Stimulated activated CD8-positive, alpha-beta memory T cell treated with anti-CD3 and anti-CD28 coated beads, Interleukin-4, amount 100 ng/mL, for 4 hours (primary cell): ENCODE measurements at places on chromosomes 6 and 20.

DNA sequence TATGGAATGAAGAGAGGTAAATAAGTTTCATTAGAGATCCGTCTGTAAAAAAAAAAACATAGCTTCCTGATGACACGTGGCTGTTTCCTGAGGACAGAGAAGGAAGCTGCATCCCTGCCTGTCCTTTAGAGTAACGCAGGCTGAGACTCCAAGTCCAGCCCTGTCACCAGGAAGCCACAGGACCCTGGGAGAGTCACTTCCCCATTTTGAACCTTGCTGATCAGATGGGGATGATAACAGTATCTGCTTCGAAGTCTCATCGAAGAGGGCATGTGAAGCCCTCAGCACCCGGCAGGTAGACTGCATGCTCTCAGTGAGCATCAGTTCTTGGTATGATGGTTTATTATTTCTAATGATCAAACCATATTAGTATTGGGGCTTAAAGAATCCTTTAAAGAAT is 139.1 kb upstream of the KCNG1 start:
- no peak for DNase-seq

- DNase-seq, result no peak
Measured at GRCh38 chr6:11378639-11379038, 146.2 kb upstream of the NEDD9 start.

DNA sequence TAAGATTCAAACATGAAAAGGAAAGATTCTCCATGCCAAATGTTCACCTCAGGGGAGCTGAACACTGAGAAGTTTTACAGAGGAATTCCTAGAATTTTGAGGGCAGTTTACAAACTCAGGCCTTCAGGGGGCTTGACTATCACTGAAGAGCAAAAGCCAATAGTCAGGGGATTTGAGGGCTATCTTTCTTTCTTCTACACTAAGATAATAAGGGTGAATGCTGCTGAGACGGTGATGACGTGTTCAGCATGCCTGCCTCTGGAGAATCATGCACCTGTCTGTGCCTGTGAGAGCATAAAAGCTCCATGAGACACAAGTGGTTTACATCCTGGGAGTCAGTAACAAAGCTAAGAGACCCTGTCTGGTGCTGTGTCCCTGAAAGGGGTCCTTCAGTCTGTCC is 1085.6 kb downstream of the KIF16B start:
- no peak for DNase-seq

- no peak for DNase-seq
Measured at GRCh38 chr6:116411284-116411623, 40.5 kb downstream of the DSE start.

DNA sequence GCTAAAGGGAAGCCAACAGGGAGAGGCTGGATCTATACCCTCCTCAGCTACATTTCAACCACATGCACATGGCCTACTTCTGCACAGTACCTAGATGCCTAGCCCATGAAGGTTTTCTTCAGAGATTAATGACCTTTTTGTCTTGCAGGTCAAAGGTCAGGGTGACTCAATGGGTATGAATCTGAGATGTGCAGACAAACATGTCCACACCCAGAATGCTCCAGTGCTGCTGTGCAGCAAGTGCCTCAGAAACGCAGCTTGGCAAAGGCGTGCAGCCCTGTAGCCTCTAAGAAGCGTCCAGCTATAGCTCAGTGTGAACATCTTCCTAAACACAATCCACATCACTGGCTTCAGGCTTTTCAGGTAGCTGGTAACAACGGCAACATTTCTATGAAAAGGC is 24.4 kb downstream of the MAP1LC3A start:
- DNase-seq, result no peak

GRCh38 chr6:109303164-109303563 is 79.1 kb downstream of the CD164 start:
- no peak for DNase-seq

DNA sequence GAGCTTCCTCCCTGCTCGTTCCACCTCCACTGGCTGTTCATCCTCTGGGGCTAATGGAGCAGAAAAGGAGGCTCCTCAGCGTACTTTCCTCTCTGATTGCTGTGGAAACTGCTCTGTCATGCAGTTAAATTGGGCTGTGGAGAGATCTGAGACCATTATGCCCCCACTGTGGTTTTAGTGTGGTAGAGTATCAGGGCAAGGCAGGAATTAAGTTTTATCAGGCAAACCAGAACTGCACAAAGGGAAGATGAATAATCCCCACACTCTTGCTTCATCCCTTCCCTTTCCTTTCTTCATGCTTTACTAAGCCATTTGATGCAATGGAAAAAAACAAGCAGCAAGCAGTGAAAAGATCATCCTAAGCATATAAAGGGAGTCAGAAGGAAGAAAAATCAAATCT is 11.9 kb upstream of the ME1 start:
- DNase-seq, result no peak

- DNase-seq, result no peak
Measured at GRCh38 chr20:17557675-17558006, 12.2 kb upstream of the DSTN start.
